ENCODE measurements at places on chromosomes 2 and 18. TPM values are rescaled to one million over a fixed set of nuclear protein-coding genes. Genes with fewer than 3 reads are reported as not detected.
A peak's percentile ranks its signal among the peaks of the same experiment; 100 is the strongest.

DNA sequence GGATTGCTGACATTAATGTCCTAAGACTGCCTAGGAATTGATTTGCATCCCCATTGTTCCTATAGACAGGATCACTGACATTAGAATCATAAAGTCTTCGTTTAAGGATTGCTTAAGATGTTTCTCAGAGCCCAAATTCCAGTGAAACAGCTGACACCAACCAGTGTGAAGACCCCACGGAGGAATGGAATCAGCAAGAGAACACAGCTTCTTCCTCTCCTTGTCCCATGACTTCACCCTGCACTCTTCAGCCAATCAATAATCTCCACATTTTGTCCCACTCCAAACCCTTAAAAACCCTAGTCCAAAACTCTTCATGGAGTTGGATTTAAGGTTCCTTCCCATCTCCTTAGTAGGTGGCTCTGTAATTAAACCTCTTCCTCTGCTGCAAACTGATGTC is 157.0 kb upstream of the NDUFV2 start:
- no peaks in the 10 kb centered on the region for H3K4me1 ChIP-seq
- H3K27me3 ChIP-seq, result no peaks in the 10 kb centered on the region
- H3K4me3 ChIP-seq, result no peak overlapping the region
- H3K27ac ChIP-seq, result no peak overlapping the region

DNA sequence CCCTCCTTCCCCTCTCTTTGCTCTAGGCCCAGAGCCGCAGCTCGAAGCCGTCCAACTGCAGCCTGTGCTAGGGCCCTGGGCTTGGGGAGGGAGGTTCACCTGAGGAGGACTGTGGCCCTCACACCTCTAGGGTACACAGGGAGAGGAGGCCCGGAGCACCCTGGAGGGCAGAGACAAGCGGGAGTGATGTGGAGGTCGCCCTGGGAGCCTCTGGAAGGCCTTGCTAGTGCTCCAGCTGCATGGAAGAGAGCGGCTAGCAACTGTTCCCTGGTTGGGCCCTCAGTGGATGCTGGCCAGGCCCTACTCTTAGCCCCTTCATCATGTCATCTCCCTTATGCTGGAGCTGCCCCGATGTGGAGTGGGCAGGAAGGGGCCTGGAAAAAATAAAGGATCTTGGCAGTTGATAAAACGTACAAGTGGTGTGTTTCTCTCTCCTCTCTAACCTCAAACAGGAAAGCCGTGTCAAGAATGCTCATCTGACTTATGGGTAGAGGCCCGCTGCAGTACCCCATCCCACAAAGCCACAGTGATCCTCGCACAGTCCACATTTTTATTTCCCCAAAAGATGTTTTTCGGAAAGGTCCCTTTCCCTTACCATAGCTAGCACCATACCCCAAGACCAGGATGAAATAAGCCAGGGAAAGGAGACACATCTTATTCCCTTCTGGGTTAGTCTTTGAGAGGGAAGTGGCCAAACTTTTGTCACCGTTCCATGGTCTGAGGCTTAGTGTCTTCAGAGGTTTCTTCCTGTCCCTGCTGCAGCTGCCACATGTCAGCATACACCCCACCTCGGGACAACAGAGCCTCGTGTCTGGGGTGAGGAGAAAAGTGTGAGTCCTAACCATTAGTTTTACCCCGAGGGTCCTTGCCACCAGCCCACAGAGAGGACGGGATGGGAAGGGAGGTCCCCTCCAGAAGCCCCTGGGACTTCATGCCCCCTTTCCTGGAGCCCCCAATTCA is 2.9 kb downstream of the ZFAND2B start:
- no peaks in the 10 kb centered on the region for H3K27me3 ChIP-seq
- no peaks in the 10 kb centered on the region for H3K36me3 ChIP-seq
- no peak for DNase-seq
- peak overlapping the region; percentile 91 for H3K27ac ChIP-seq
- H3K4me3 ChIP-seq, result no peak overlapping the region
- H3K4me1 ChIP-seq, result peaks cover 13% of the 10 kb centered on the region

DNA sequence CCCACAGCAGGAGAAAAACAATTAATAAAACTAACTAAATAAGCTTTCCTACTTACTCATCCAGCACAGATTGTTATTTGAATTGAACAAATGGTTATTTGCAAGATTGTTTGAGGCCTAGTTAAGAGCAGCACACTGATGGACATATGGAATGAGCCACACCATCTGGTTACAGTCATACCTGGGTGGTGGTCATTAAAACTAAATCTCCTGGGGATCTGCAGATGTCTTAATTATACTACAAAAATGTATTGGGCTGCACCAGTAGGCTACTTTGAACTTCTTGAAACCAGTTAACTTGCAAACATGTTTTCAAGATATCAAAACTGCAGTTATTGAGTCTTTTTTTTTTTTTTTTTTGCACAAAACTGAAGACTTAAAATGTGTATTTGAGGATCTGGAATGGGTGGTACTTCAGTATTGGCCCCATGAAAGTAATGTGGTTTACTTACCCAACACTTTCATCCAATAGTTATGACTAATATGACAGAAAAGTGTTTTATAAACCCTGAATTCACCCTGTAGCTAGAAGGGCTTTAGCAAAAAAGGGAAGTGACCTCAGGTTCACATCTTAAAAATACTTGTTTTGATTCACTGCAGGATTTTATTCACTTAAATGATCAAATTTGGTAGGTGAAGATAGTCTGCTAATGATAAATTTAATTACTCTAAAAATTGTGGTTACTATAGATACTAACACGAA is 10.8 kb downstream of the AGFG1 start:
- no peaks in the 10 kb centered on the region for H3K27me3 ChIP-seq
- no peak for DNase-seq
- H3K27ac ChIP-seq, result no peak overlapping the region
- no peaks in the 10 kb centered on the region for H3K4me1 ChIP-seq
- no peaks in the 10 kb centered on the region for H3K36me3 ChIP-seq

- DNase-seq, result no peak
- no peak overlapping the region for H3K4me3 ChIP-seq
- H3K4me1 ChIP-seq, result no peaks in the 10 kb centered on the region
- no peak overlapping the region for H3K27ac ChIP-seq
- H3K36me3 ChIP-seq, result no peaks in the 10 kb centered on the region
These were observed 83.1 kb downstream of the FAM161A start for GRCh38 chr2:61770746-61771145.

- DNase-seq, result no peak
- H3K36me3 ChIP-seq, result no peaks in the 10 kb centered on the region
- no peak overlapping the region for H3K27ac ChIP-seq
These were observed 266.6 kb upstream of the CYP26B1 start for GRCh38 chr2:72414137-72414760.

- no peak overlapping the region for H3K4me3 ChIP-seq
- no peaks in the 10 kb centered on the region for H3K36me3 ChIP-seq
- no peaks in the 10 kb centered on the region for H3K27me3 ChIP-seq
These were observed 5.1 kb downstream of the DGUOK start for GRCh38 chr2:73931531-73932500.

DNA sequence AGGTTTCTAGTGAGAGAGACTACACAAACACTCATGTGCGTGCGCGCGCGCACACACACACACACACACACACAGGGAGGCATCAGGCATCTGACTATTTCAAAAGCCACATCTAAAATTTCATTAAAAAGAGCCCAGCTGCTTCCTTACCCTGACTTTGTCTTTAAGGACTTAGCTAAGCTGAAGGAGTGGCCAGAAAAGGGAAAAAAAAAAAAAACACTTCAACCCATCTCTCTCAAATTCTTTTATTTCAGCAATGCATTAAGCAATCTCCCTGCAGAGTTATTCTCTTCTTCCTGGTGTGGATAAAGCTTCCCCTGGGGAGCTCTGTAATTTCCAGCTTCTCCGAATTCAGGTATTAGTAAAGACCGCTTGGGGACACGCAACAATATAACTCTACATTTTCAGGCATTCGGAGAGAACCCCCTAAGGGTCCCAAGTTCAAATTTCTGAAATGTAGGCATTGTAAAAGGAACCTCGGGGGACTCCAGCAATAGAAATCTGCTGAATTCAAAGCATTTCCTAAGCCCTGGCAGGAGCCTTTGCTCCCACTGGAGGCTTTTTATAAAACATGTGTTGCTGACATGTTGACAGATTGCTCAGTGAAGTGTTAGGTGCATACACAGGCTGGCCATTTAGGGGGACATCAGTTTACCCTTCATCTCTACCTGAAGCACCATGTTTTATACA is 67.0 kb downstream of the ZNF521 start:
- peak overlapping the region; percentile 66 for H3K27ac ChIP-seq
- H3K36me3 ChIP-seq, result no peaks in the 10 kb centered on the region
- no peak for DNase-seq
- H3K4me3 ChIP-seq, result peak overlapping the region; percentile 4

DNA sequence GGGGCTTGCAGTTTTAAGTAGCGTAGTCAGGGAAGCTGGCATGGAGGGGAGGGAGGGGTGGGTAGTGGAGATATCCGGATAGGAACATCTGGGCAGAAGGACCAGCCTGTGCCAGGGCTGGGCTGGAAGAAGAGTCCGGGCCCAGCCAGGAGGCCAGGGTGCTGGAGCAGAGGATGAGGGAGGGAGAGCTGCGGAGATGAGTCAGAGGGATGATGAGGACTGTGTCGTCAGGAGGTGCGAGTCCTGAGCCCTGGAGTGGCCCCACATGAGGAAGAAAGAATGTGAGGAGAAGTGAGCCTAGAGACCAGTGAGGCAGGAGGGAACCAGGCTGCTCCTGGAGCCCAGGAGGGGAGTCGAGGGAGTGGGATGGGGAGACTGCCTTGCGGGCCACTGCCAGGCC is 82.4 kb downstream of the CTIF start:
- no peaks in the 10 kb centered on the region for H3K36me3 ChIP-seq
- H3K4me1 ChIP-seq, result peaks cover under 1% of the 10 kb centered on the region
- no peaks in the 10 kb centered on the region for H3K27me3 ChIP-seq
- H3K27ac ChIP-seq, result no peak overlapping the region
- H3K4me3 ChIP-seq, result no peak overlapping the region
- DNase-seq, result no peak

- no peaks in the 10 kb centered on the region for H3K36me3 ChIP-seq
- H3K27me3 ChIP-seq, result no peaks in the 10 kb centered on the region
- no peak overlapping the region for H3K27ac ChIP-seq
These were observed 111.6 kb upstream of the ODC1 start for GRCh38 chr2:10559634-10560224.

DNA sequence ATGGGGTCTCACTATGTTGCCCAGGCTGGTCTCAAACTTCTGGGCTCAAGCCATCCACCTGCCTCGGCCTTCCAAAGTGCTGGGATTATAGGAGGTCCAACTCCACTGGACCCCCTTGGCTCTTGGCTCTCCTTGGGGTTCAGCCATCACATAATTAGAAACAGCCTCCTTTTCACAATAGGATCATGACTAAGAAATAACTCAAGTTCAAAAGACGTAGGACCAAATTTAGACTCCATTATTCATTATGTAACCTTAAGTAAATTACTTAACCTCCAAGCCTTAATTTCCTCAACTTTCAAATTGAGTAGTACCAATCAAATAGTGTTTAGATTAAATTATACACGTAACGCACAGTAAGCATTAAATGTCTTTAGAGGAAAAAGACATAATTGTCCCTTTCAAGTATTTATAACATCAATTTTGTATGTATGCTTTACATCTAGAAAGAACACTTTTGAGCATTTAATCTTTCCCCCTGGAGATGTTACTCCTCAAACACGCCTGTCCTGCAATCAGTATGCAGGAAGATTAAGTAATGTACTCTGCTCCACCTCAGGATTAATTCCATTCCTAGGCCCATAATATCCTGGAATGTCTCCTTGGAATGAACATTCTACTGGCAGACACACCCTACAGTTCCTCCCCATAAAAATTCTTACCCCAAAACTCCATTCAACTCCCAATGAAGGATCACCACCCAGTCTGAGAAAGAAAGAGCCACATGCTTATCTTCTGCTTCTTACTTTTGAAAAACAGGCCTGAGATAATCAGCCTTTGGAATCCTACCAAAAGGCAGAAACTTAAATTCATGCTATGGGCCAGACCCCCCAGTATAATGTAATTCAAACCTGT is 49.1 kb downstream of the COBLL1 start:
- H3K27me3 ChIP-seq, result no peaks in the 10 kb centered on the region
- H3K4me1 ChIP-seq, result no peaks in the 10 kb centered on the region
- no peaks in the 10 kb centered on the region for H3K36me3 ChIP-seq
- H3K4me3 ChIP-seq, result no peak overlapping the region
- H3K27ac ChIP-seq, result no peak overlapping the region

GRCh38 chr18:59861009-59861408 is 38.8 kb upstream of the PMAIP1 start:
- H3K27ac ChIP-seq, result no peak overlapping the region
- no peaks in the 10 kb centered on the region for H3K36me3 ChIP-seq
- no peaks in the 10 kb centered on the region for H3K27me3 ChIP-seq

GRCh38 chr2:128316777-128317180 is 1.9 kb downstream of the HS6ST1 start:
- peak; percentile 49 for DNase-seq
- H3K4me3 ChIP-seq, result peak overlapping the region; percentile 98
- peak overlapping the region; percentile 53 for H3K27ac ChIP-seq

DNA sequence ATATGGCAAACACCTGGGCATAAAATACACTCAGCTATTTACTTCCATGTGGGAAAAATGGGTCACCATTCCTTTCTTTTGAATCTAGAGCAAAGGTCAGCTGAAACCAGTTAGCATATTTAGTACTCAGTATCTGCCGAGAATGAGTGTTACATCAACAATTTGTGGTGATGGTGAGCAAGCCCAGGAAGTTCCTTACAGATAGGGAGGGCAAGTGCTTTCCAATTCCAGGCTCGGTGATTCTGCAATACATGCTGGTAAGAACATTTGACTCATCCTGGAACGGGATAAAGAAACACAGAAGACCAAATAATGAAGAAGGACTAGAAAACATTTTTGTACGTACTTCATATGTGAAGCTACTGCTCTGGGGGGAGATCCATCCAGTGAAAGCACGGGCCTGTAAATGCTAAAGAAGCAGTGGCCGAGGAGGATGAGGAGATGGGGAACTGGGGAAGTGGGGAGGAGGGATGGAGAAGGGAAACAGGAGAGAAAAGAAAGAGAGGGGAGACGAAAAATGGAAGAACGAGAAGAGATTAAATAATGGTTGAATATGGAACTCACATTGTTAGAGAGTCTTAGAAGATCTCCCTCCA is 251.9 kb downstream of the TTC32 start:
- no peak overlapping the region for H3K4me3 ChIP-seq
- peak; percentile 36 for DNase-seq
- no peaks in the 10 kb centered on the region for H3K36me3 ChIP-seq
- no peaks in the 10 kb centered on the region for H3K27me3 ChIP-seq
- H3K27ac ChIP-seq, result peak overlapping the region; percentile 80

- no peaks in the 10 kb centered on the region for H3K36me3 ChIP-seq
- H3K27ac ChIP-seq, result no peak overlapping the region
- no peak for DNase-seq
- H3K27me3 ChIP-seq, result no peaks in the 10 kb centered on the region
- H3K4me3 ChIP-seq, result no peak overlapping the region
These were observed 16.1 kb downstream of the STRADB start for GRCh38 chr2:201467666-201468065.

GRCh38 chr18:32770054-32770665 is 2.7 kb downstream of the KLHL14 start:
- H3K4me1 ChIP-seq, result no peaks in the 10 kb centered on the region
- H3K27ac ChIP-seq, result no peak overlapping the region
- H3K27me3 ChIP-seq, result peaks cover 2% of the 10 kb centered on the region
- H3K36me3 ChIP-seq, result no peaks in the 10 kb centered on the region
- peak overlapping the region; percentile 50 for H3K4me3 ChIP-seq
- no peak for DNase-seq

The SKA1 gene
- total RNA-seq, result not detected

The GATA6 gene
- 11.0 TPM for total RNA-seq

The PAX8 gene
- total RNA-seq, result under 0.01 TPM

The ANKRD36 gene
- 37.0 TPM for total RNA-seq

The PHLPP1 gene
- total RNA-seq, result 15.4 TPM

The CNDP2 gene
- total RNA-seq, result 81.0 TPM

The NDUFV2 gene
- total RNA-seq, result 116 TPM

Data from breast epithelium (tissue), 4 donors.